ENCODE measurements at places on chromosomes 7 and 10.

DNA sequence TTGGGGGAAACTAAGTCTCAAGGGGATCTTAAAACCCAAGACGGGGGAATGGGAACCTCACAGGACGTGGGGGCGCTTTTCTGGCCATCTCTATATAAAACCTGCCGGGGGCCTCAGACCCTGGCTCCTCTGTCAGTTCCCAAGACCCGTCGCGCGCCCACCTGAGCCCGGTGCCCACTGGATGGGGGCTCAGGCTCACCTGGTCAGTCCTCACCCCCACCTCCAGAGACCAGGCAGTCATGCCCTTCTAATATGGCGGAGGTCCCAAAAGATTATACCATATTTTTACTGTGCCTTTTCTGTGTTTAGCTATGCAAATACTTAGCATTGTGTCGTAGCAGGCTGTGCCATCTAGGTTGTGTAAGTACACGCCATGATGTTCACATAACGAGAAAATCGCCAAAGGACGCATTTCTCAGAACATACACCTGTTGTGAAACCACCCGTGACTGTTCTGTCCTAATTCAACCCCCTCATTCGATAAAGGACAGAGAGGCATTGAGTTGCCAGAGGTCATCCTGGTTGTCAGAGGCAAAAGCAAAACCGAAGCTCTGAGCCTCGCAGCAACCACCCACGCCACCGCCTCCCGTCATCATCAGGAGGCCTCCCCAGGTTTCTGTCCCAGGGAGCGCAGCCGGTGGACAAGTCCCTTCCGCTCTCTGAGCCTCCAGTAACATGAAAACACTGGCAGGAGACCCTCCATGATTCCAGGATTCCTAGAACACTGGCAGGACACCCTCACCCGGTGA, 28.9 kb downstream of the OAT start:
- DNase-seq, result no peak

GRCh38 chr10:33664070-33664469, 329.6 kb upstream of the NRP1 start:
- DNase-seq, result no peak

DNA sequence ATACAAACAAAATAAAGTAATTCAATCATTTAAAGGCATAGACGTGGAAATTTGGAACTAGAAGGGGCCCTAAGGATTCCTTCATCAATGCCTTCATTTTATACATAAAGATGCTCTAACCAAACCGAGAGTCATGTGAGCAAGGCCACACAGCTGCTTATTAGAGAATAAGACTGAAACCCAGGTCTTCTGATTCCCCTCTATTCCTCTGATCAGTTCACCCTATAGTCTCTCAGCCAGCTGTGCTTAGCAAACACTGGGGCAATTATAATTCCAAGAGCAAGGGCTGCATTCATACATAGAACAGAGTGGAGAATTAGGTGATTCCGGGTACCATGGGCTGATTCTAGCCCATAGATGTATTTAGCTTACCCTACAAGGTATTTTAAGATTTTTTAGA, 9.7 kb upstream of the XPNPEP1 start:
- DNase-seq, result no peak

DNA sequence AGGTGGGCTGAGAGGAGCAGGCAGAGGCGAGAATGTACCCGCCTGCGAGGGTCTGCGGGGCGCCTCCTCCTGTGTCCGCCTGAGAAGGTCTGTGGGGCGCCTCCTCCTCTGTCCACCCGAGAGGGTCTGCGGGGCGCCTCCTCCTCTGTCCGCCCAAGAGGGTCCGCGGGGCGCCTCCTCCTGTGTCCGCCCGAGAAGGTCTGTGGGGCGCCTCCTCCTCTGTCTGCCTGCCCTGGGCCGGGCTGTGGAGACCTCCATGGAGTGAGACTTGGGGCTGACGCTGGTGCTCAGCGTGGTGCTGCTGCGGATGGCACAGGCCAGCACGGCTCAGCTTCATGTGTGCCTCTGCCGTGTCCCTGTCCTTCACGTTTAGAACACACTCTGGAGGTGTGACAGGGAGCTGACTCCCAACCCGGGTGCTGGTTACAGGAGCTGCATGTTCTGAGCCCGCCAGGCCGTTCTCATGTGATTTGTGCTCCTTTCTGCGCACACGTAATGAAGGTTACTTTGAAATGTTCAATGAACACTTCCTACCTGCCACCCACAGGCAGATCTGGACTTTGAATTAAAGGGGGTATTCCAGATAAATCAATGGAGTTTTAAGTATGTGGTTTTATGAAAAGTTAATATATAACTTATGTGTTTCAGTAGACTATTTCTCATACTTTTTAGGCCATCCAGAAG, 20.5 kb upstream of the GET4 start:
- DNase-seq, result no peak

- no peak for DNase-seq
These were observed 22.0 kb downstream of the CSGALNACT2 start for GRCh38 chr10:43160046-43160920.

GRCh38 chr7:65239707-65240352, 133.8 kb upstream of the ZNF92 start:
- no peak for DNase-seq

GRCh38 chr7:100612730-100613390, 520 bp downstream of the MOSPD3 start:
- peak; percentile 54 for DNase-seq

GRCh38 chr7:17146621-17147020, 151.8 kb upstream of the AHR start:
- DNase-seq, result no peak

GRCh38 chr7:78399033-78399769, 600.6 kb downstream of the PHTF2 start:
- no peak for DNase-seq

GRCh38 chr10:62506371-62506770, 132.2 kb downstream of the ZNF365 start:
- no peak for DNase-seq

- no peak for DNase-seq
These were observed 292.9 kb downstream of the PTEN start for GRCh38 chr10:88156341-88156740.
